ENCODE measurements at places on chromosomes 6 and 20. TPM values are rescaled to one million over a fixed set of nuclear protein-coding genes. Genes with fewer than 3 reads are reported as not detected.

- no peak for DNase-seq
- no peaks in the 10 kb centered on the region for H3K4me1 ChIP-seq
- H3K27me3 ChIP-seq, result no peaks in the 10 kb centered on the region
- no peak overlapping the region for H3K27ac ChIP-seq
These were observed 887 bp downstream of the CLPS start for GRCh38 chr6:35796236-35796635.

DNA sequence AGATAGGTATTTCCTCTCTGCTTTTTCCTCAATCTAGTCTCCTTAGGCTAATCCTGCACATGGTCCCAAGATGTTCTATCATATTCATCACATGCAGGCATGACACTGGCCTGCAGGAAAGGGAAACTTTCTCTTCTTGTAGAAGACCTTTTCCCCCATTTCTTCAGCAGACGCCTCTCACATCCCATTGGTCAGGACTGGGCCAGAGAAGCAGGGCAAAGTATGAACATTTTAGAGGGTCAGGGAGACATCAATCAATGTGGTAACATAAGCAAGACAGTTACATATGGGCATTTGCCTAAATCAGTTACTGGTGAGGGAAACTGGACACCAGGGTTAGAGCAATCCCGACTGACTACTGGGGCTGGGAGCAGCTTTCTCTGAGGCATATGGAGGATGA, 90.1 kb downstream of the CRYBG1 start:
- H3K36me3 ChIP-seq, result no peaks in the 10 kb centered on the region
- no peak overlapping the region for H3K4me3 ChIP-seq
- DNase-seq, result no peak

DNA sequence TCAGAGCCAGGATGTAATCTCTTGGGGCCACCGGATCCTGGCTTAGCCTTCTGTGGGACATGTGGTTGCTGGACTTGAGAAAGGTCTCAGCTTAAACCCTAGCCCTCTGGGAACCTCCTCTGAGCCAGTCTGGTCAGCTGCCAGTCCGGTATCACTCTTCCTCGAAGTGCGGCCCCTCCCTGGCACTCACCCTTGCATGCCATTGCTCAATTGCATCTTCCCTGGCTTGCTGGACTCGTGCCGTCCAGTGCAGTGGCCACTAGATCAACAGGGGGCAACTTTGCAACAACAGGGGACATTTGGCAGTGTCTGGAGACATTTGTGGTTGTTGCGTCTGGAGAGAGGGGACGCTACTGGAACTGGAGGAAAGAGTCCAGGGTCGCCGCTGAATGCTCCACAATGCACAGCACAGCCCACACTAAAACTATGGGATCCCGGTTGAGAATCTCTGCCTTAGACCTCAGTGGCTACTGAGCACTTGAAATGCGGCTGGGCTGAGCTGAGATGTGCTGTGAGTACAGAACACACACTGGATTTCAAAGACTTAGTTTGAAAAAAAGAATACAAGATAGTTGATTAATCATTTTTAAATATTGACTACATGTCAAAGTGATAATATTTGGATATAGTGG, 152.1 kb downstream of the TFAP2C start:
- H3K36me3 ChIP-seq, result no peaks in the 10 kb centered on the region
- DNase-seq, result no peak
- H3K4me3 ChIP-seq, result no peak overlapping the region
- H3K4me1 ChIP-seq, result no peaks in the 10 kb centered on the region
- no peak overlapping the region for H3K27ac ChIP-seq
- H3K27me3 ChIP-seq, result peaks cover 32% of the 10 kb centered on the region

DNA sequence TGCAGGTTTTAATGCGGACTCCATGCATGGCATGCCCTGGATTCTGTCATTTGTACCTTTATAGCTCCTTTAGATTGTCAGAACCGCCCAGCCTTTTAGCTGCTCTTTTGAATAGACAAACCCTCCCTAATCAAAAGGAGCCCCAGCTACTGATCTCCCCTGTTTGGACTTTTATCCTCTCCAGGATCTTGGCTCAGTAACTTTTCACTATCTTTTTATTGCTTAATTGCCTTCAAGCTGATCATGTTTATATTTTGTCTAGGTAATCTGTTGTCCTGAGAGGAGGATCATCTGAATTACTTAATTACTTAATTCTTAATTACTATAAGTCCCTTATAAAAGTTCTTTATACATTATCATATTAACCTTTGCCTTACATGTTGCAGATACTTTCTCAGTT, 93.2 kb downstream of the HIVEP1 start:
- no peak overlapping the region for H3K4me3 ChIP-seq
- H3K27me3 ChIP-seq, result no peaks in the 10 kb centered on the region
- H3K27ac ChIP-seq, result no peak overlapping the region
- no peaks in the 10 kb centered on the region for H3K36me3 ChIP-seq
- no peak for DNase-seq

- no peaks in the 10 kb centered on the region for H3K27me3 ChIP-seq
- no peak overlapping the region for H3K27ac ChIP-seq
- H3K4me3 ChIP-seq, result no peak overlapping the region
- DNase-seq, result no peak
- no peaks in the 10 kb centered on the region for H3K4me1 ChIP-seq
- H3K36me3 ChIP-seq, result no peaks in the 10 kb centered on the region
These were observed 37.6 kb upstream of the MPC1 start for GRCh38 chr6:166420351-166420750.

DNA sequence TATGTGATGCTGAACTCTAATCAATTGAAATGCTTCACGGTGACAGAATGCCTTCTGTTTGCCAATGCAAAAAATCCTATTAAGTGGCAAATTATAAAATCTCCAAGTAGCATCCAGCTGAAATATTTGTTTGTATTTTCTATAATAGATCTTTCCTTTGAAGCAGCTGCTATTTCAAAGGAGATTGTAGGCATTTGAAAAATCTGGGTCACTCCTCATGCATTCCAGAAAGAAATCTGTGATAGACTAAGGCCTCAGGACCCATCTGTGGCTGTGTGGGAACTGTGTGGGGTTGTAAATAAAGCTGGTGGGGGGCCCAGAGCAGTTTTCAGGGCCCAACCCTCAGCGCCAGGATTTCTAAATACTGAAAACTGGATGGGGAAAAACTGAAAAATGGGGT, 216.9 kb upstream of the ARG1 start:
- no peak overlapping the region for H3K4me3 ChIP-seq
- no peak for DNase-seq
- no peaks in the 10 kb centered on the region for H3K36me3 ChIP-seq
- peaks cover 4% of the 10 kb centered on the region for H3K4me1 ChIP-seq

CCHCR1 gene
- total RNA-seq, result 58.0 TPM

PRND gene
- 0.09 TPM for total RNA-seq

SSTR4 gene
- not detected for total RNA-seq

- no peaks in the 10 kb centered on the region for H3K4me1 ChIP-seq
- no peak for DNase-seq
- H3K36me3 ChIP-seq, result no peaks in the 10 kb centered on the region
These were observed 447.9 kb upstream of the OPRM1 start for GRCh38 chr6:153591159-153591558.

All from A673 (cell line).